NK-92 treated with Interleukin-12 subunit alpha and Interleukin-12 subunit beta, amount 100 ng/mL, for 24 hours (cell line): ENCODE measurements at places on chromosomes 3 and 15.

DNA sequence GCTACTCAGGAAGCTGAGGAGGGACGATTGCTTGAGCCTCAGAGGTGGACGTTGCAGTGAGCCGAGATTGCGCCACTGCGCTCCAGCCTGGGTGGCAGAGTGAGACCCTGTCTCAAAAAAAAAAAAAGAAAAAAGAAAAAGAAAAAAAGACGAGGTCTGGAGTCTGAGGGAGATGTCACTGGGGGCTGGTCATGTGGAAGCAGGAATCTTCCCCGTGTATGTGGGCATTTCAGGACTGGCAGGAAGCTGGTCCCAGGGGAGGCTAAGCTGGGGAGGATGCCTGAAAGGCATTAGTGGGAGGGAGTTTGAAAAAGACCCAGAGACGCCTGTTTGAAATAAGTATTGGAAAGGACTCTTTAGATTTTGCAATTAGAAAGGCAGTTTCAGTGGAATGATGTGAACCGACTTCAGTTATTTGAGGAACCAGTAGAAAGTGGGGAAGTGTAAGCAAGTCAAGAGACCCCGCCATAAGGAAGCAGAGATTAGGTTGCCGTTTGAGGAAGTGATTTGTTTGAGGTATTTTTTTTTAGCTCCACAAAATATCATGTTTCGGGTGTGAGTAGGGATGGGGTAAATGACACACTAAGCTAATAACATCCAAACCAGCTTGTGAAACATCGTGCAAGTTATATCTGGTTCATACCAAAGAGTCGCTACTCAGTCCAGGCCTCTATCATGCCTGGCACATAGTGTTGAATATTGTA is 55.5 kb downstream of the ST6GAL1 start:
- no peak for DNase-seq

GRCh38 chr15:62069551-62069950 is 2.8 kb downstream of the C2CD4A start:
- DNase-seq, result no peak

GRCh38 chr3:144968750-144969350 is 997.2 kb downstream of the DIPK2A start:
- DNase-seq, result no peak

DNA sequence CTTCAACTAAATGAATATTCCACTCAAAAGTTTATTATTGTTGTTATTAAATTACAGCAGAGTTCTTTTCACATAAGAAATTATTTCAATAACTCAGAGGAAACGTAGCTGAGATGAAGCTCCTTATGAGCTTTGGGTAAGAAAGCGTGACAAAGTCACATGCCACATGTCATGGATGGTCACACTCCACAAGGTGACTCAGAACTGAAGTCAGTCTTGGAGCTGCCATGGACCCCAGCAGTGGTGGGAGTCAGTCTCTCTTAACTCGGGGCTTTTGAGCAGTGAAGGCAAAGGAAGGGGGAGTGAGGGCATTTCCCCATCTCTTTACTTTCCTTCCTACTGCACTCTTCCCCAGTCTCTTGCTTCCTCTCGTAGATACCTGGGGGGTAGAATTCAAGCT is 87.5 kb upstream of the FAM3D start:
- DNase-seq, result no peak

DNA sequence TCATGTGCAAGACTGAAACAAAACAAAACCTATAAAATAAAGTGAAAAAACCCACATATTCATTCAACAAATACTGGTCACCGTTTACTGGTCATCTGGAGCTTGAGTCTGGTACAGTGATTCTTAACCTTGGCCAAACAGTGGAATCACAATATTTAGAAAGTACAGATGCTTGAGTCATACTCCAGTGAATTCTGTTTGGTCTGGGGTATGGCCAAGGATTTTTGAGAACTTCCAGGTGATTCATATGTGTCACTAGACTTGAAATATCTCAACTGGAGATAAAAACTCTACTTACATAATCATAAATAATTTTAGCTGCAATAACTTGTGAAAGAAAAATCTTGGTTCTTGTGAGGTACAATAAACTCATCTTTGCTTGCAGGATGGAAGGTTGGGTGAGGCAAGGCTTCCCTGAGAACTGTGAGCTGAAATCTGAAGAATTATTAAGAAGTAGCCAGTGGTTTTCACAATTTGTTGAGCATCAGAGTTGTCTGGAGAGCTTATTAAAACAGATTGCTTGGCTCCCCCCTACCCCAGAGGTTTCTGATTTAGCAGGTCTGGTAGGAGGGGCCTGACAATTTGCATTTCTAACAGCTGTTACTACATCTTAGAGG is 9.6 kb downstream of the NEK11 start:
- DNase-seq, result no peak

GRCh38 chr3:112974894-112975293 is at the start of gene CD200R1:
Gene CD200R1 (minus strand): TSS chr3:112975103. CDS start chr3:112974857, 246 bp downstream.
- DNase-seq, result no peak

DNA sequence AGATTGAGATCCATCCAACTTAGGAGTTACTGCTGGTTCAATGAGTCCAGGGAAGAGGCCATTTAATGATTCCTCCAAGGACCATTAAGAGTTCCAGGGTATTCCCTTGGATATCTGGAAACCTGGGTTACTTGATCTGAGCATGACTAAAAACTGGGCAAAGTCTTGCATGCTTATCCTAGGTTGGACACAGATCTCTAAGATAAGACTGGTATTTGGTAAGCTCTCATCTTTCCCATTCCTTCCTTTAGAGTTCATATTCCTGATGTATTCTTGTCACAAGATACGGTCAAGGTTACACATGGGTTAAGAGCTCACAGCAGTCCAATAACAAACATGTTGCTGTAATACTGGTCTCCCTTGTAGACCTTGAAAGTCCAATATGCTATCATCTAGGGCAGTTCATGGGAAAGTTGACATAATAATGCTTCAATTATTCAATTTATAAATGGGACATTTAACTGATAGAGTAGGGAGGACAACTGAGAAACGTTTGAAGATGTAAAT is 301.7 kb downstream of the TIGIT start:
- no peak for DNase-seq

DNA sequence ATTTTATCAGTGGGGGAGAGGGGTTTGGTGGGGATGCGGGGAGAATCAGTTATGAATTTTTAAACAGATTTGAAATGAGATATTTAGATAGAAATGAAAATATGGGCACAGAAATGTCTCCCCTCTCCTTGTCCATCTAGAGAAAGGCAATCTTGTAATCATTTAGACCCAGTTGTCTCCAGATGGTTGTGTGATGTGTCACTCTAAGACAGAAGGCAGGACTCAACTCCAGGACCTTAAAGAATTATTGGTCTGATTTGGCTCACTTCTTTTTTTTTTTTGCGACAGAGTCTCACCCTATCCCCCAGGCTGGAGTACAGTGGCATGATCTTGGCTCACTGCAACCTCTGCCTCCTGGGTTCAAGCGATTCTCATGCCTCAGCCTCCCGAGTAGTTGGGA is 77.2 kb downstream of the EOMES start:
- no peak for DNase-seq

DNA sequence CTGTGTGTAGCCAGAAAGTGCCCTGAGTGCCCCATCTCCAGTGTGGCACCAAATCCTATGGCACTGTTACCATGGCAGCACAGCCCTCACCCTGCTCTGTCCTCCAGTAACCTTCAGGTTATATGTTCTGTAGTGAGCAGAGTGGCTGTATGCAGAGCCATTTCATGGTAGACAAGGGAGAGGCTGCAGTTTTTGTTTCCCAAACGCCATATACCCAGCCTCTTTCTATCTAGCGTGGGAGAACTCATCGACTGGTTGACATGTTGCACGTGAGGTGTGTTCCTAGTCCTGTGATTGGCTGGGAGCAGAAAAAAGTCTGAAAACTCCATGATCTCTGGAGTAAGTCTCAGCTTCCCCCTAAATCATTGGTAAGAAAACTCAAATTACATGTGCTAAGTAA is 2.0 kb downstream of the SIDT1 start:
- no peak for DNase-seq

- no peak for DNase-seq
Measured at GRCh38 chr3:197380786-197381185, 82.4 kb upstream of the DLG1 start.

DNA sequence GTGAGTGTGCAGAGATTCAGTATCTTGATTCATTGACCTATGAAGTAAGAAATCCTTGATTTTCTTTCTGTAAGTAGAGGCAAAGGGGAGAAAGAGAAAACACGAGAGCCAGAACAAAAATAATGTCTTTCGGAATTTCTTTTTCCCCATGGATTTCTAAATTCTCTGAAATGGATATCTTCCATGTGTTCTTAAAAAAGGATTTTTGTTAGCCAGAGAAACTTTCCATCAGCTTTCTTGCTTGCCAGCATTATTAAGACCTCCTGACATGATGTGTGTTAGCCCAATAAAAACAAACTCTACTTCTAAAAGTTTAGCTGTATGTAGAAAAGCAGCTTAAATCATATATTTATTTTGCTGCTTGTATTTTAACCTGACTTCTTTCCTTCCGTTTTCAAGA is 122.3 kb upstream of the AADACL2 start:
- no peak for DNase-seq

GRCh38 chr15:95603802-95604201 is 726.7 kb upstream of the NR2F2 start:
- no peak for DNase-seq

DNA sequence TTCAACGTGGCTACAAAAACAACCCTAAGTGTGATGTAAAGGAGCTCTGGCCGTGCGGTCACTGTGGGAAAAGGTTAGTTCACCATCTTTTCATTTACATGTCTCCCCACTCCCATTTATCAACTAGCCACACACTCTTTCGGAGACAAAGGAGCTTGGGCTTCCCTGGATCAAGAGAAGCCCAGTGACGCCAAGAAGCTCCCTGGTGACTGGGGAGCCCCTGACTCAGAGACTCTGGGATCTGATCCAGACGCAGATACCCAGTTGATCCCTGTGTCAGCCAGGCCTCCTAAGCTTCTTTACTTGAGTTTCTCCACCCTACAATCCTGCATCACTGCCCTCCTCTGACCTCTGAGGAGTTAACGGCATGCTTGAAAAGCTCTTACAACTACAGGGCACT is 43.9 kb downstream of the HEG1 start:
- DNase-seq, result no peak

- no peak for DNase-seq
Measured at GRCh38 chr15:58185439-58185838, 47.3 kb downstream of the AQP9 start.
